ENCODE measurements at places on chromosomes 3 and 15. TPM values are rescaled to one million over a fixed set of nuclear protein-coding genes. Genes with fewer than 3 reads are reported as not detected.

CTXND1 gene
- not detected for total RNA-seq

DISP2 gene
- 0.26 TPM for total RNA-seq

CKMT1B gene
- total RNA-seq, result 2.2 TPM

TRANK1 gene
- 14.7 TPM for total RNA-seq

IGSF10 gene
- total RNA-seq, result 4.5 TPM

Measured in mesenteric fat pad (tissue), 1 donor.